Hypothalamus (tissue), 51 donors: ENCODE measurements at places on chromosomes 7 and 10.

DNA sequence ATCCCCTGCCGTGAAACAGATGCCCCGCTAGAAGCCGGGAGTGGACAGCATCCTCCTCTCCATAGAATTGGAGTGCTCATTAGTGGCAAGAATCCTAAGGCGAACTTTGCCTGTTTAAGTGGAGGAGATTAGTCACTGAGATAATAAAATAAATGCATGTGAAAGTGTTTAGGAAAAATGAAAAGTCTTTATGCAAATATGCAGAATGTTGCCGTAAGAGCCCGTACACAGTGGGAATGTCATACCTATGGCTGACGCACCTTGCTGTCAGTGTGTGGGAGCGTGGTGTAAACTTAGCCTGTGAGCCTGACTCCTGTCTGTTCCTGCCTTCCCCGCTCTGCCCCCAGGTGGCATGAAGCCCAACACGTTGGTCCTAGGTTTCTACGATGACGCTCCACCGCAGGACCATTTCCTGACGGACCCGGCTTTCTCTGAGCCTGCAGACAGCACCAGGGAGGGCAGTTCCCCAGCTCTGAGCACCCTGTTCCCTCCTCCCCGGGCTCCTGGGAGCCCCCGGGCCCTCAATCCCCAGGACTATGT, 1.7 kb upstream of the TRIP6 start:
- DNase-seq = no peak

DNA sequence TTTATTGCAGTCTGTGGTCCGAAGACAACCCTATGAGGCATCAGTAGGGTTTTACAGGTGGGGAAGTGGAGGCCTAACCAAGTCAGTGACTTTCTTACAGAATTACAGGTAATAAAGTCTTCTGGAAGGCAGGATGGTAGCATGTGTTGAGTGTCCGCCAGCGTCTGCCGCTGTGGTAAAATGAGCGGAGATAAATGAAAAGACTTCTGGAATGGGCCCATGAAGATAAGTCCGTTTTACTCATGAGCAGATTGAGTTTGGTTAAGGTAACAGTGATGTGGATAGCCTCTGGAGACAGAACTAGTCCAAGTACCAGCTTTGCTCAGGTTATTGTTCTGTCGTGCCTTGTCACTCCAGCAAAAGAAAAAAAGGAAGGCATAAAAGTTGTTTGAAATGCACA, 966 bp downstream of the FBH1 start:
- no peak for DNase-seq

DNA sequence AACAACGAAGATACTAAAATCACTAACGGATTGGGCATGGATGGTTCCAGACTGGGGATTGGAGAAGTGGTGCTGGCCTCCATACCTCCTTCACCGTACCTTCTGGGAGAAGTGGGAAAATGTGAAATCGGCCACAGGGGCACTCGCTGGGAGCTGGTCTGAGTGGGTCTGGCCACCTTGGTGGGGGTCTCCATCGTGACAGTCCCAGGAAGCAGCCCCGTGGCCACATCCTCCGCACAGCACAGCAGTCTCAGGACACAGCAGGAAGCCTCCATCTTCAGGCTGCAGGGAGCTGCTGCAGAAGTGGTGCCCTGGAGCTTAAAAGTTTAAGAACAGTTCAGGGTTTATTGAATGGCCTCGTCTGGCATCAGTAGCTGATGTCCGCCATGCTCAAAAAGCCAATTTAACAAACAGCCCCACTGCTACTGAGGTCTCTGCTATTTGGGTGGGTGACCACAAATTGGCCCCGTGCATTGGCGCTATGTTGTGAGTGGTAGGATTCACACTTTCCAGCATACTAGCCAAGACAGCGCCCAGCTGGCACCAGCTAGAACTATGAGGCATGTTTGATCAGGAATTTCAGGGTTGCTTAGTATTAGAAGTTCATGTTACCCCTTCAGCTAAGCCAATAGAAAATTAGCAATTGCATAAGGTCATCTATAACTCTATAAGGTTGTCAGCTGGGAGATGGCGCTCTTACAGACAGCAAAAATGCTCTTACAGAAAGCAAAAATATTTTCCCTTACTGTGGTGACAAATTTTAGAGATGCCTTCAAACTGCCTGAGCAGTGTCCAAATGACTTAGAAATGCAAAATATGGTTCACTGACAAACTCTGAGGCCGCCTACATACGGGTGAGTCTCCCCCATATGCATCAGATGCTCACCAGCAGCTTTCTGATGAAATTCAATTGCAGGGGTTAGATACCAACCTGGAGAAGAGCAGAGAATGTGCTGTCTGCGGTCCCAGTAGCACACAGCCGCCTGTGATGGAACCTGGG, 17.0 kb downstream of the PKD1L1 start:
- no peak for DNase-seq

DNA sequence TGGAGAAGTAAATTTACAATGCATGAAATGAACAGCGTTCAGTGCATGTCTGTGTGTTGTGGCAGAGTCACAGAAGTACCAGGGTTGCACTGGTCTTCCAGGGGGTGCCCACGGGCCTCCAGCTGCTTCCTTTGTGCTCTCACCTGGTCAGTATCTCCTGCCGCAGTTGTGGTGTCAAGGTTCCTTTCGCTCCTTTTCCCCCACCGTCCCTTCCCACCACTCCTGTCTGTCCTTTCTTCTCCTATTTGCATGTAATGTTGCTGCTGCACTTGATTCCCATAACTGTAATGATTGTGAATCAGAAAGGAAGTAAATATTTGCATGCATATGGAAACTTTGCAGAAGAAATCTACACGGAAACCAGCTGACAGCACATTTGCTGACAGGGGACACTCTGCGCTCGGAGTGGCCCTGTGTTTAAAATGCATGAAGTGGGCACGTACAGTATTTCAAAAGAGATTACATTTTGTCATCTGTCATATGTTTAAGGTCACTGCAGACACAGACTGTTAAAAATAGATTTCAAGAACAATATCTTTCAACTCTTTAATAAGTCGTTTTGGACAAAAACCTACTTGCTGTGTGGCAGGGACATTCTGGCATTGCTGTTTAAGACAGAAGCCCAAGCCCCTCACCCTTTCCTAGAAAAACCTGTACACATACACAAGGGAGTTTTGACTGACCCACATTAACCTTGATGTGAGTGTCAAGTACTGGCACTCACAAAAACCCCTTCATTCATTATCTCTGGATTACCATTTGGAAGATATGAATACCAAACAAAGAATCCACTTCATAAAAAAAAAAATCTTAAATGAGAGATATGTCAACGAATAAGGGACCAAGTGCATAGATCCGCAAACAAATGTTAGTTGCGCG, 336.7 kb upstream of the KLF6 start:
- DNase-seq = no peak

- DNase-seq = no peak
Measured at GRCh38 chr7:67588631-67589030, 592.0 kb downstream of the TYW1 start.

DNA sequence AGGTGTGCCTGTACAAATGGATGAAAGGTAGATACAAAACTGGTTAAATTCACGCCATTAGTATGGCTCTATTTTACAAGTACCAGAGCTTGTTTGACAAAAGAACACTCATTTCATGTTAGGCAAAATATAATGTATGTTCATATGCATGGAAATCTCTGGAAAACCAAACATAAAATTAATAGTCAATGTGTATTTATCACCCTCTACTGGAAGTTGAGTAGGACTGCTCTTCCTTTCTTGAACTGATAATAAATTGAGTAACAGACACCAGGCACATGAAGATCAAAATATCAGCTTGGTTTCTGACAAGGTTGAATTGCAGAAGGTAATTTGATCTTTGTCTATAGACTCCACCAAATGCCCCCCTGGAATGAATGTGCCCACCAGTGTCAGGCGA, 19.8 kb upstream of the AKR1B1 start:
- DNase-seq = no peak

GRCh38 chr7:81331061-81332018, 412.5 kb upstream of the SEMA3C start:
- no peak for DNase-seq

DNA sequence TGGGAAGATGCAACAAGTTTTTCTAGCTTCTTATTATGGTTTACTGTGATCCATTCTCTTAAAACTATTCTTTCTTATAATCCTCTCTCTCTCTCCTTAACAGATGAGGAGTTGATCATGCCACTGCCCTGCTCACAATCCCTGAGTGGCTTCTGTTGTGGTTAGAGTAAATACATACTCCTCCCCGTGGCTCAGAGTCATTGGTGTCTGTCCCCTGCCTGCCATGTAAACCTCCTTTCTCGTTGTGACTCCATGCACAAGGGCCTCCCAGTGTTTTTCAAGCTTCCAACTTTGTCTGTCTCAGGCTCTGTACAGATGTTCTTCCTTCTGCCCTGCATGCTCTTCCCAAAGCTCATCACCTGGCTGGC, 20.4 kb downstream of the CCNY start:
- DNase-seq = no peak

DNA sequence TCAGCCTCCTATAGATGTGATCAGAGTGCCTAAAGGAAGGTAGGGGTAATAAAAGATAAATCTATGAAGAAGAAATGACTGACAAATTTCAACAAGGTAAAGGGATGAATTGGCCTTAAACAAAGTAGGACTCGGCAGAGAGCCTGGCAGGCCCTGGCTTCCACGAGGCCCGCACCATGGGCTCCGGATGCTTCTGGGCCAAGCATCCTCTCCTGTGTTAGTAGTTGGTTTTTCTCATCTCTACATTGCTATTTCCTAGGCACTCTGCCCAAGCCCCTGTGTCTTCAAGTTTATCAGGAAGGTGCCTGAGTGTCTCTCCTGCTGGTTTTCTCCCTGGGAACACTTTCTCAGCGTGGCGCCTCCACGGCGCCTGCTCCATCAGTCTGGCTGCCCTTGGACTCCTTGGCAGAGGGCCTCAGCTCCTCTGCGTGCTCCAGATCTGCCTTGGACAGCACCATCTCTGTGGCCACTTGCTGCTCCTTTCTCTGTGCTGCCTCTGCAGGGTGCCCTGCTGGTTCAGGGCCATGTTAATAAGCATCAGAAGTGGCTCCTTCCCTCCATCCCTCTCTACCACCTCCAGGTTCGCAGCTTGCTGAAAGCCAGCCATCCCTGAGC, 413.3 kb upstream of the DPP6 start:
- DNase-seq = no peak

DNA sequence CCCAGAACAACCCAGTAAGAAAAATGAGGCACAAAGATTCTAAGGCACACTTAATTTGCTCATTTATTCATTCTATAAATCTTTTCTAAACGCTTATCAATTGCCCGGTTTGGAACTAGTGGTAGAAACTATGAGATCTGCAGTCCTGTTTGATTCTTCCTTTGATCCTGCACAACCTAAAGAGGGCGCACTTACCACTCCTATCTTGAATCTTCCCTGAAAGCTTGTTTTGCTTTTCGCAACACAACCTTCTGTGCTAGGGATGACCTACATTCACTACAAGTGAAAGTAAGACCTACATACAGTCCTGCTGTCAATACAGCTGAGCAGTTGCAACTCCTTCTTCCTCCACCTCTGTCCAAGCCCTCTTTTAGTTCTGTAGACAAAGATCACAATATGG, 12.6 kb upstream of the ARL4A start:
- no peak for DNase-seq

DNA sequence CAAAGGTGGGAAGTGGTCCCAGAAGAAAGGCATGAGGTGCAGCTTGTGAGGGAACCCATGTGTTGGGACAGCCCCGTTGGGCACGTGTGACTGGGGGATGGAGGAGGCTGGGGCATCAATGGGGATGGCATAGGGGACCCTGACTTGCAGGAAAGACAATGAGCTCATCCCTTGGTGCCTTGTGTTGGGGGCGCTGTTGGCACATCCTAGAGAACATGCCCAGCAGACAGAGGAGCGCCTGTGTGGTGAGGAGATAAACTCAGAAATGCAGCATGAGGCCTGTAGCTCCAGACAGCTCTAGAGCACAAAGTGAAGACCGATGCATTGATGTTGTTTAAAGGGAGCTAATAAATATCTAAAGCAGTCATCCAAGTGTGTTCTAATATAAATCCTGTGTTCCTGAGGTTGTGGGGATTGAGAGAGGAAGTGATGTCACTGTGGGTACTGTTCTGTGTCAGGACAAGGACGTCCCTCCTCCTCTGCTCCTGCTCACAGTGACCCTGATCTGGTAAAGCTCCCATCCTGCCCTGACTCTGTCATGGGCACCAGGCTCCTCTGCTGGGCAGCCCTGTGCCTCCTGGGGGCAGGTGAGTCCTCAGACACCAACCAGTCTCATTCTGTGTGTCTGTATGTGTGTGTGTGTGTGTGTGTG, 126.1 kb upstream of the PRSS58 start:
- DNase-seq = no peak

- DNase-seq = no peak
Measured at GRCh38 chr10:84493361-84493760, 165.0 kb downstream of the CCSER2 start.

GRCh38 chr7:124031919-124032318, 948 bp downstream of the TMEM229A start:
- peak; percentile 13 for DNase-seq

DNA sequence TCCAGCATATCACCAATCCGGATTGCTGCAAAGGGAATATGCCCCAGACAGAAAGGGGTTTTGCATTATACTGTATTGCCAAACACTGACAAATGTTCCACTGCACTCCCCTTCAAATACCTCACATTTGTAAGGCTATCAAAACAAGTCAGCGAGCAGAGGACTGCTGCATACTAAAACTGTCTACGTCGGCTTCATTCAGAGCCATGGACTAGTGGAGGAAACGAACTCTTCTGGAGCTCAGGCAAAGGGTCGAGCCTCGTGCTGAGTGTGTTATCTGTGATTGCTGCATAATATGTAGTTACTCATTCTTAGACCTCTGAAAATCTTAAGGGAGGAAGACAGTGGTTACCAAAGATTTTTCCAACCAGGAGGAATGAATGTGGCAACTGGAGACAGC, 200.2 kb downstream of the DYNC1I1 start:
- DNase-seq = no peak

DNA sequence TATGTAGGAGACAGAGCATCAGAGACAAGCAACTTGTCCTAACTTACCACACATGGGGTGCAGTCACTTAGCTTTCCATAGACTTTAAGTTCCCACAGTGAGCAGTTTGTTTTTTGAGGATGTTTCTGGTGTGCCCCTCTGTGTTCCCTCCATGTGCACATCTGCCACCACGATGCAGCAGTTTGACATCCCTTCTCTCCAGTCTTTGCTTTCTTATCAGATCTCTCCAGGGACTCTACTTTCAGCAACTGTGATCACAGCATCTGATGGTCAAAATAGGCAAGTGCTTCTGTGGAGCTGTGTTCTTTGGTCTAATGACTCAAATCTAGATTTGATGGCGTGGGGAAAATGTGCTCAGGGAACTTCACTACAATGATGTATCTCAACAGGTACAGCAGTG, 96.5 kb upstream of the NAMPT start:
- no peak for DNase-seq

DNA sequence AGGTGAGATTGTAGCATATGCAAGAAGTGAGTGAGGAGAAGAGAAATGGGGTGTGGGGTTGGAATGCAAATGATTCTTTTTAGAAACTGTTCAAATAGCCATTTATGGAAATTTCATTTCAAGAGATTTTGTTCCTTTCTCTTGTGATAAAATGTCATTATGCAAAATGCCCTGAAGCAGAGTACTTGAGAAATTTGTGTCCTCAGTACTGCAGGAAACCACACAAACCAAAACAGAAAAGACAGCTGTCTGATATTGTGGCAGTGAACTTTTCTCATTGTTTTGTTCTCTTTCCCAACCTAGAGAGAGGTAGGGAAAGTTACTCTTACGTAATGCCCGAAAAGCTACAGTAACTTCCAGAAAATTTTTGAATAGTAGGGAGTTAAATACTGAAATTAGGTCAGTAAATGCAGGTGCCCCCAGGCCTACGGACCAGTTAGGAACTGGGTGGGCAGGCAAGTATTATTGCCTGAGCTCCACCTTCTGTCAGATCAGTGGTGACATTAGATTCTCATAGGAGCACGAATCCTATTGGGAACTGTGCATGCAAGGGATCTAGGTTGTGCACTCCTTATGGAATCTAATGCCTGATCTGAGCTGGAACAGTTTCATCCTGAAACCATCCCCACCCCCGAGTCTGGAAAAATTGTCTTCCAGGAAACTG, 34.0 kb downstream of the DLD start:
- no peak for DNase-seq
